Stimulated activated CD8-positive, alpha-beta memory T cell treated with anti-CD3 and anti-CD28 coated beads, Interleukin-15, amount 100 ng/mL, for 1 hour (primary cell): ENCODE measurements at places on chromosomes 2 and 18.

DNA sequence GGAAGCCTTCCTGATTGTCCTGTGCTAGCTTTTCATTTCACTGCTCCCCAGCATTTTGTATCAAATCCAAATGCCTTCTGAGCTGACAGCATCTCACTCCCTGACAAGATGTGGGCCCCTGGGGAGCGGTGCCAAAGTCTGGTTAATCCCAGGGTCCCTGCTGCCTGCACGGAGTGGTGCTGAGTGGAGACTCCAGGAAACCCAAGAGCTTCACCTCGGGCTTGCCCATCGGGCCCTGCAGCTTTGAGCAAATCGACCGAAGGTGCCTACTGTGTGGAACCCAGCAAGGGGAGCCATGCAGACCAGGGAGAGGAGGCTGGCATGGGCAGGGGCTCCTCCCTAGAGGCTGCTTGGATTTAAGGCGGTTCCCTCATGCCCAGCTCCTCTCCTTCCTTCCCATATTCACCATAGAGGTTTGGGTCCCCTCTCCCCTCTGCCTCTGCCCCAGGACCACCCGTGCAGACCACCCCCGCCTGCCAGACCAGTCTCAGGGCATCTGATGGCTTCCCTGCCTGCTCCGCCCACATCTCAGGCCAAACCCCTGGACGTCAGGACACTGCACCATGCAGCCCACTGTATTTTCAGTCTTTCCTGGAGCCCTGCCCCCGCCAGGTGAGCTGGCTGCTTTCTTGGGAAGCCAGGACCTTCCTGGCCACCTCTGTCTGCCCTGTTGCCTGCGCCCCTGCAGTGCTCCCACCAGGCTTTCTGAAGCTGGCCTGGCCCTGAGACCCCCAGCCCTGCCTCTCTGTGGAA lies 37.8 kb downstream of the RRM2 start:
- no peak for DNase-seq

DNA sequence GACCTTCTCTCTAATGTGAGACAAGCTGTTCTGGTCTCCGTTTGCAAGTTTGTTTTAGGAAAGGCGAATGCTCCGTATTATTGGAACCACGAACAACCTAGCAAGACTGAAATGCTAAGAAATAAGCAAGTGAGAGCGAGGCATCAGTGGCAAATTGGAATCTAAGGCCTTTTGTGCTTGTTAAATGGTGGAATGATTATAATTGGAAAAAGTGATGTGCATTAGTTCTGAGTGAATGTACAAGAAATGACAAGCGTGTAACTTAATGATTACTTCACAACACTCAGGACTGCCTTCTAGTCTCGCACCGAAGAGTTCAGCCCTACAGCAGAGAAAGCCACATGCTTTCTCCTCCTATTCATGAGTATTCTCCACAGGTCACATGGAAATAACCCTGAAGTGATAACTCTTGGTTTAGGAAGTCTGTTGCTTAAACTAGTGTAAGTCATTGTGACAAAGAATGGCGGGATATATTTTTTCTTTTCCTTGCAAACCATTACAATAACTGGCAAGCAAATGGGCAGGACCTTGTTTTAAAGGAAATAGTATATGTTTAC lies 392.2 kb upstream of the FIGN start:
- DNase-seq = no peak

- DNase-seq = no peak
Observed at GRCh38 chr2:181407171-181407570, 50.0 kb upstream of the ITGA4 start.

DNA sequence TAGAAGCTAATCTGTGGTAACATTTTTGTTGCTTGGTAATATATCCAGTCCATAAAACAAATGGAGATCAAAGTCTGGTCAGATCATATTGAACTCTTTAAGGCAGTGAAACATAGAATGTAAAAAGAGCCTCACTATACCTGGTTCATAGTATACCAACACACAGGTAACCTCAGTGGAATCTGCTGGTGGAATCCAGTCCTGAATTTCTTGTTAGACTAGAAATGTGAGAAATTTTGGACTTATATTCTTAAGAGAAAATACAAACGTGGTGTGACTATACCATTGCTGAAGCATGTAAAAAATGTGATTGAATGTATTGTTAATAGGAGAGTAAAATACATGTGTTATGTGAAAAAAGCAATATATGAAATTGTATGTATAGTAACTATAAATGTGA lies 46.1 kb upstream of the GRHL1 start:
- no peak for DNase-seq

GRCh38 chr2:144330951-144331673 lies 188.8 kb downstream of the ZEB2 start:
- no peak for DNase-seq

DNA sequence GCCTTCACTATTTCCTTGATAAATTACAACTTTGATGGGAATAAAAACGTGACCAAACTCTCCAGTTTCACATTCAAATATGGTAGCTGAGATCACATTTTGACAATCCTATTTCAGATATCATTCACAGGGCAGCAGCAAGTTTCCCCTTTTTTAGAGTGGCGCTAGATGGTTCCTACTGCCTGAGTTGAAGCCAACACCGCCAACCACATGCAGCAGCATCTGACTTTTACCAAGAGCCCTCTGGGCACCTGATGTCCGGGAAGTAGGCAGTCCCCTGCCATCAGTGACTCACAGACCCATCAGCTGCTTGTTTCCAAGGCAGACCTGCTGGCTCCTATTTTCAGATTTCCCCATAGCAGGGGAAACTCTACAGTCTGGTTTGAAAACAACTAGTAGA lies 4.0 kb upstream of the MREG start:
- no peak for DNase-seq

DNA sequence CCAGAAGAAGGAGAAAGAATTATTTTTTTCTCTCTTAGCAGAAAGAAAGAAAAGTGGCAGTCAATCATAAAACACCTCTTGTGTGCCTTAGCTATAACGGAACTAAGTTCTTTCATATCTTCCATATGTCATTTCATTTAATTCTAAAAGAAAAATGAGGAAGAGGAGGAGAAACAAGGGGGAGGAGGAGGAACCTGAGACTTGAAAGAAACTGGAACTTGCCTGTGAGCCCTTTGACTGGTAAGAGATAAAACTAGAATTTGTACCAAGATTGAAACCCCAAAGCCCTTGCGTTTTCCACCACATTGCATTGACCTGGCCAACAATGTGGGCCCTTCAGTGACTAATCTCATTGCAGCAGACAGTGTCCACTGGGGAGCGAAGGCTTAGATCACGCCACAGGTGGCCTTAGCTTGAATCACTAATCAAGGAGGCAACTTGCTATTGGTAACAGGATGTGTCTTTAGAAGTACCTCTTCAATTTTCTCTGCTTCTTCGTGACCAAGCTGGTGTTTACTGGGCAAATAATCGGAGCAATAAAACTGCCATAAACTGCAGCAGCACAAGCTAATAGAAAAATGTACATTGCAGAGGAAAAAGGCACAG lies 307.9 kb downstream of the CLIP4 start:
- DNase-seq = no peak

- DNase-seq = no peak
Observed at GRCh38 chr18:23592911-23593310, 6.6 kb upstream of the NPC1 start.

- no peak for DNase-seq
Observed at GRCh38 chr2:95034221-95034620, 8.7 kb downstream of the MAL start.

DNA sequence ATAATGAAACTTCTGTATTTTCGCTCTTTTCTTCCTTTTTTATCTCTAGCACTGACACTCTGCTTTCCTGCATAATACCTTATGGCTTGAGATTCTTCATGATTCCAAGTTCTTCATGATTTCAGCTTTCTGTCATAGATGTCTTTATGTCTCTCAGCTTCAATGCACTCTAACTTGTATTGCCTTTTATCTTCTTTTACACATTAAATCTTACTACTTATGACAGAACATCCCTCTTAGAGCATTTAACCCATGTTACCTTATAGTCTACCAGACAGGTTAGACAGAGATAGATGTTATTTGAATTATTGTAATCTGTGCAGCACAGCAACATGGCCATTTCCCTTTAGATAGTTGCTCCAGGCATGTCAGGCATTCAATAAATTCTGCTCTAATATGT lies 1475.7 kb upstream of the TMEFF2 start:
- DNase-seq = no peak

GRCh38 chr2:164554487-164554886 lies 66.8 kb downstream of the GRB14 start:
- DNase-seq = no peak

DNA sequence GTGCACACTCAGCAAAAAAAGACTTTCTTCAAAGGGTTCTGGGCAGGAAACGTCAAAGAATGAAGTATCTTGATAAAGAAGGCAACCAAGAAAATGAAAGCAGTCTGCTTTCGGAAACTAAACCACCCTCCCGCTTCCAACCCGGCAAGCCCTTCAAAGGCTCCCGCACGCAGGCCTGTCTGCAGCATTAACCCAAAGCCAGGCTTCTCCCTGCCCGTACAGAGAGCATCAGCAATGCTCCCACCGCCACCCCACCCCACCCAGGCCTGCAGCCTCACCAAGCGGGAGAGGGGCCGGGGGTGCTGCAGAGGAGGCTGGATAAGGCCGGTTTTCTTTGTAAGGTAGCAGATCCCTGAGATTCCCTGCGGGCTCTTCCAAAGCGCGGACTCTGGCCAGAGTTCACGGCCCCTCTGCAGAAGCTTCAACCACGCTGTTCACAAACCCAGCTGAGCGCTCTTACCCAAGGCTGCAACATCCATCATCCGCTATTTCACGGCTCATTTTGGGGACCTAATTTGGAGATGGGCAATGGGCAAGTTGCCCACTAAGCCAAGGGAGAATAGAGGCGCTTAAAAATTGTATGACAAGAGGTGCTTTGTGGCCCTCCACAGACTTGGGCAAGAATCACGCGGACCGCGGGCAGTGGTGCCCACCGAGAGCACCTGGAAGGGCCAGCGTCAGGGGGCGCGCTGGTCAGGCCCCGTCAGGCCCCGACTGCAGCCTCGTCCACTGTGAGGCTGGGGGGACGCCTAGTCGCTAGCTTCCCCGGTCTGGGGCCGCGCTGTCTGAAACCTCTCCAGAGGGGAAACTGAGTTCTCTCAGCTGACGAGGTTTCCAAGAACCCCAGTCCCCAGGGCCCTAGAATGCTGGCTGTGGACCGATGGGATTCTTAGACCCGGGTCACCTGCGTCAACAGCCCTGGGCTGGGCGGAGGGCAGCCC lies 225.4 kb upstream of the ID2 start:
- no peak for DNase-seq

GRCh38 chr18:6561862-6562291 lies 147.2 kb upstream of the L3MBTL4 start:
- no peak for DNase-seq

DNA sequence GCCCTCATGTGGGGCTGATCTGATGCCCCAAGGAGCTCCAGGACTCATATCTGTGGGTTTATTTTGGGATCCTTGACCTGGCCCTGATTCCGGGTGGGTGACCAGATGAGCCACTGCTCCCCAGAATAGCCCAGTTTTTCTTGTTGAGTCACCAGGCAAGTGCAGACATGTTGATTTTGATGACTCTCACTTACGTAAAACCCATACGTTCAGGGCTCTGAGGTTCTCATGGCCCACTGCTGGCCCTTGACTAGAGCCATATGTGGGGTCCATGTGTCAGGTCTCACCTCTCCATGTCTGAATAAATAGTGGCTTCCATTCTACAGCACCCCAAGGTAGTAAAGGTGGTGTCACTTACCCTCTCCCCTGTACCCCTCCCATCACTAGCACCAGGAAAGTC lies 41.9 kb downstream of the CDC42EP3 start:
- DNase-seq = no peak

- no peak for DNase-seq
Observed at GRCh38 chr2:223532712-223533111, 69.4 kb downstream of the SCG2 start.

DNA sequence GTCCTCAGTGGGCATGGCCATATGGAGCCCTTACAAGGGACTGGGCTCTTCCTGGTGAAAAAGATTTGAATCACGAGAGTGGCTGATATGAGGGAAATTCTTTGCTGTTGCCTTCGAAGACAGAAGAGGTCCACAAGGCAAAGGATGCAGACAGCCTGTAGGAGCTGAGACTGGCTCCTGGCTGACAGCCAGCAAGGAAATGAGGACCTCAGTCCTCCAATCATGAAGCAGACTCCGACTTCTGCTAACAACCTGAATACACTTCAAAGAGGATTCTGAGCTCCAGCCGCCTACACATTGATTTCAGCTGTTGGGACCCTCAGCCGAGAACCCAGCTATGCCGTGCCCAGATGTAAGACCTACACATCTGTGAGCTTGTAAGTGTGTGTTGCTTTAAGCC lies 3.0 kb upstream of the ST8SIA5 start:
- DNase-seq = no peak
